ENCODE measurements at places on chromosomes 2 and 18. TPM values are rescaled to one million over a fixed set of nuclear protein-coding genes. Genes with fewer than 3 reads are reported as not detected.

GRCh38 chr2:144935191-144935590 is 415.3 kb upstream of the ZEB2 start:
- no peak for DNase-seq

The TXNDC2 gene
- total RNA-seq, result 0.09 TPM

- no peak for DNase-seq
Measured at GRCh38 chr2:191255756-191256312, 10.6 kb downstream of the MYO1B start.

The ADCYAP1 gene
- total RNA-seq, result not detected

GRCh38 chr2:8605351-8606065 is 76.3 kb upstream of the ID2 start:
- no peak for DNase-seq

The NGEF gene
- 5.4 TPM for total RNA-seq

The MAL gene
- 0.22 TPM for total RNA-seq

The ARHGAP25 gene
- total RNA-seq, result 3.4 TPM

DNA sequence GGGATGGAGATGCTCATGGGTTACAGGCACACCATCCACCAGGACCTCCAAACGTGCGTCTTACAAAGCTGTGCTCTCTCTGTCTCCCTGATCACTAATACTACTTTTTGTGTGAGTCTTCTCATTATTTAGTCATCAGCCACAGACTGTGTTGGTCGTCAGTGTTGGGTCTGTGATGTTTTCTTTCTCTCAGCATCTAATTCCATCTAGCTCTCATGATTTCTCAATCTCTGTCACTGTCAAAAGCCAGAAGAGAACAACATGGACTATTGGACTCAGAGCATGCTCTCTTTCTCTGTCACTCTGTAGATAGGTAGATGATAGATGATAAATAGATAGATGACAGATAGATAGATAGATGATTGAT is 6.0 kb upstream of the ARL4C start:
- no peak for DNase-seq

GRCh38 chr2:68417926-68418325 is 49.2 kb downstream of the FBXO48 start:
- DNase-seq, result no peak

DNA sequence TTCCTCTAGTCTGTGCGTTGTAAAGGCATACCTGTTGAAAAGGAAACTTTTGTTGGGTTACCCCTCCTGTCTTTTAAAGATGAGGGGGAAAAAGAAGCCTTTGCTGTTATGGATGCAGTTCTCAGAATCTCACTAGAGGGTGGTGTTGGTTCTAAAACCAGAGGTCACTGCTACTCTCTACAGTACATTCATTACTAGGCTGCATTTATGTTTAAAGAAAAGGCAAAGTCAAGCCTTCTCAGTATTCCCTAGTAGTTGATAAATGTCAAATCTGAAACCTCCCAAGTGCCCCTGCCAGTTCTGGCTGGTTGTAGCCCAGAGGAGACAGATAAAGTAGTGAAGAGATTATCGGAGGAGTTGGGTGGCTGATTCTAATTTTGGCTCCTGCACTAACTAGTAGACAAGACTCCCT is 1.4 kb upstream of the PLCL1 start:
- no peak for DNase-seq

GRCh38 chr18:42564761-42565160 is 550.7 kb downstream of the RIT2 start:
- DNase-seq, result no peak

DNA sequence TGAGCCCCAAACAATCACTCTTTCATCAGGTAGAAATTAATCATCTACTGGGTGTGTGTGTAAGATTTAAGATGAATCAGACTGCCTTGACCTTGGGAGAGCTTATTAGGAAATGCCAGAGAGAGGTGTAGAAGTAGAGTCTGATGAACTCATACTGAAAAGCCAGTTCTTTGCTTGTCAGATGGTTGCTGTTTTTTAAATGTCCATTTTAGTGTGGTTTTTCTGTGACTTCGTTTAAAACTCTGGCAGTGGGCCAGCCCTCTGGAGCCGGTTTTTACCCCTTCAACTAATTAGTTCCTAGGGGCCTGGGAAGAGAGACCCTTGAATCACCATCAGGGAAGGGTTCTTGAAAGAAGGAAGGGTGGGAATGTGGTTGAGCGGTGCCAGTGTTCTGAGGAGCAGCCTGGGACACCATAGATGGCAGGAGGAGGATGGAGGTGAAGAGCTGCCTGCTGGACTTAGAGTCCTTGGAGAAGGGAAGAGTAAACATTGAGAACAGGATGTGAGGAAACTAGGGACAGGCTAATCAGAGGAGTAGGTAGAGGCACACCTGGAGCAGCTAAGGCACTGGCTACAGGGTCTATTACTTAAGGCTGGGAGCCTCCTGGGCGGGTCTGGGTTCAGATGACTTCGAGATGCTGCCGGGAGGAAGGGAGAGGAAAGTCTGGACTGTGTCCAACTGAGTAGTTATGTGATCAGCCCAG is 66.1 kb downstream of the LRRFIP1 start:
- DNase-seq, result no peak

The STPG4 gene
- total RNA-seq, result not detected

- no peak for DNase-seq
Measured at GRCh38 chr2:37061776-37062175, 22.4 kb downstream of the HEATR5B start.

The RNASEH1 gene
- total RNA-seq, result 38.7 TPM

DNA sequence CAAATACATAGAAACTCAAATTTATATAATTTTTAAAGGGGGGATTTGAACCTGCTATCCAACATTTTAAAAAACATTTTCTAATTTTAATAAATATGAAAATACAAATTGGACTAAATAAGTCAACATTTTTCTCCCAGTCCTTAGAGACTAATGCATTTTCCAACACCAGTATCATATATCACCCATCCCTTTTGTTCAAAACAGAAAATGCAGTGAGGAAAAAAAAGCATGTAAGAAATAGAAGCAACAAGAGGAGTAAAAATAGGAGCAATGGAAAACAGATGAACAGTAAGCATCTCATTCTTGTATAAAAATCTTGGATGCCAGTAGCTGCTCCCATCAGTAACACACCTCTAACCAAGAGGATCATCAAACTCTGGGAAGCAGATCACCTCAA is 25.5 kb downstream of the KLF7 start:
- DNase-seq, result no peak

- DNase-seq, result no peak
Measured at GRCh38 chr2:7780321-7780720, 863.1 kb downstream of the RNF144A start.

The HOXD11 gene
- not detected for total RNA-seq

- DNase-seq, result no peak
Measured at GRCh38 chr2:101710471-101711318, 13.2 kb downstream of the MAP4K4 start.

DNA sequence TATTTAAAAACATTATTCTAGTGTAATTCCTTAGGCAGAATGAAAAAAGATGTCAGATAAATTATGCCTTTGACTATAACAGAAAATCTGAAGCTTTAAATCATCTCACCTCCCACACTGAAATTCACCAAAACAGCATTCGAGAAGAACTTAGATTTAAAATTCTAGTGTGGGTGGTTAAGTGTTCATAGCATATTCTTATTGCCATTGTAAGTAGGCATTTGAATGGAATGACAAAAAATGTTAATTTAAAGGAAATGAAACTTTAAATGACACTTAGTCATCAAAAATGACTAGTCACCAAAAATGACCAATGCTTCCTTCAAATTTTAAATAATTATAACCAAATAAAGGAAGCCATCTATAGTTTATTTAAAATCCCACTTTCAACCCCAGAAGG is 7.0 kb upstream of the ZNF407 start:
- DNase-seq, result no peak

DNA sequence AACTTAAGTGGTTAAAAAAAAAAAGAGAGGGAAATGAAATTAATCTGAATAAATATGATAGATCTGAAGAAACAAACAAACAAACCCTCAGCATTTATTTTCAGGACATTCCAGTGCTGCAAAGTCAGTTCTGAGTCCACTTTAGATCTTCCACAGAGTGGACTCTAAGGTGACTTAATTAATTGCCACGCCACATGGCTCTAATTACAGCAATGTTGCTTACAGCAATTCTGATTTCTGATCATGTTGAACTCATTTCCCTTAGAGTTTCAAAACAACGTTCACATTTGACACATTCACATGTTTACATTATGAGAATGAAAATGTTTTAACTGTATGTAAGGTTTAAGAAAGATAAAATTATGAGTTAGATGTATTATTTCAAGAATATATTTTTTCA is 38.6 kb upstream of the RASGRP3 start:
- no peak for DNase-seq

- no peak for DNase-seq
Measured at GRCh38 chr2:238651306-238652052, 196.4 kb upstream of the TWIST2 start.

DNA sequence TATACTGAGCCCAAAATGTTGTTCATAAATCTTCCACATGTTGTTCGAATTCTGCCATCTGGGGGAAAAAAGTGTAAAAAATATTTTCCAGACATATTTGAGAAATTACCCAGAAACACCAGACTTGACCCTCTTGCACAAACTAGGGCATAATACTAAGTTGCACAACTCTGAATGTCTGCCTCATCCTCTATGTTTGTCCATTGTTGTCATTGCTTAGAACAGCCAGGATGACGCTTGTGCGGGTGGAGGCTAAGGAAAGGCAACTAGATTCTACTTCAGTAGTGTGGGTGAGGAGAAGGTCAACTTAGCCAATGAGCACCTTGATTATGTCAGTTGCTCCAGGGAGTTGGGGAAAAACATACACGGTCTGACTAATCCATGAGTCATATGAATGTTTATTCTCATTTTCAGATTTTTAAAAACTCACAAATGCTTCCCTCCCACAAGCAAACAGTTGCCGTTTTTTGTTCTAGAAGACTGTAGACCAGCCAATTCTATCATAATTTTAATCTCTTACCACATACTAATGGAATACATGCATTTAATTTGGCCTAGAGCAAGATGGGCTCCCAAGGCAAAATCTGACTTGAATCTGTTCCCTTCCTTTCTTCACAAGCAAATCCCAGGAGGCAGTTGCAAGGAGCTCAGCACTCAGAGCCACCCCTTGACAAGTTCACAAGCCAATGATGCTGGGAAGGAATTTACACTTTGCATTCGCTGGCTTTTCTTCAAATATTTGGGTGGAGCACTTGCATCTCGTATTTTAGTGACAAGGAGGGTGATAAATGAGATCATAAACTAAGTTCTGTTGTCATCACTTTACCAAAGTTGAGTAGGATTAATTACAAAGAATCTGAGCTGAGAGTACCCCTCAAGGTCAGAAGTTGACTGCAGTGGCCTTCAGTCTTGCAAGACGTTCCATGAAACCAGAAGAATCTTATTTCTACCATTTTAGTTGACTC is 163.2 kb upstream of the TWIST2 start:
- no peak for DNase-seq

GRCh38 chr2:139652385-139652784 is 872.2 kb upstream of the NXPH2 start:
- no peak for DNase-seq

The CABLES1 gene
- total RNA-seq, result 15.4 TPM

The LYG2 gene
- total RNA-seq, result not detected

DNA sequence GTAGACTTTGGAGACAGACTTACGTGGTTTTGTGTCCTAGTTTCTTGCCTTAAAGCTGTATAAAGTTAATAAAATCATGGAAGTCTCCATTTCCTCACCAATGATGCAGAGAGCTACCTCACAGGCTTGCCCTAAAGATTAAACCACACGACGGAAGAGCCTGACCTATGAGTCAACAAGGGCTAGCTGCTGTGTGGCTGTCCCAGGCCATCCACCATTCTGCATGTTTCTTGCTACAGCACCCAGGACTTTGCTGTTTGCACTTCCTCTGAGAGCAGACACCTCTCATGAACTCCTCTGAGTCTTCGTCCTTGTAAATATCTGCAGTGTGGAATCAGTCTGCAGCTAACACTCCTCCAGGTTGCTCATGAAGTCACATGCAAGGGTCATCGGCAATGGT is 160.0 kb upstream of the TRIB2 start:
- DNase-seq, result no peak

DNA sequence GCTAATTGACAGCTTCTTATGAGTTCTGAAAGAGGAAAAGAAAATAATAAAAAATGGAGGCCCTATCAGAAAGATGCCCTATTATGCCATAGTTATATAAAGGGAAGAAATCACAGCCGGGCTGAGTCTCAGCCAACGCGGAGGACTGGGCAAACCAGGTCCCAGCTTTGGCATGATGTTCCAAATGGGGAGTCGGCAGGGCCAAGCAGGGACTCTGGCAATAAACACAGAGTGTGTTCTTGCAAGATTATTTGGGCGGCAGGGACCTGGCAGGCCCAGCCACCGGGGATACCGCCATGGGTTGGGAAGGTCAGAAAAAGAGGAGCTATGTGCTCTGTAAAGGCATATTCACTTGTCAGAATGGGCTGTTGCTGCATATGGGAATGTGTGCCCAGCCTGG is 694.9 kb downstream of the BCL11A start:
- no peak for DNase-seq

The COL5A2 gene
- 16.0 TPM for total RNA-seq

The SERPINB4 gene
- 0.53 TPM for total RNA-seq

GRCh38 chr2:168658706-168659105 is 143.7 kb upstream of the NOSTRIN start:
- no peak for DNase-seq

The MAP2 gene
- total RNA-seq, result 3.7 TPM

GRCh38 chr18:78573773-78574172 is 405.8 kb upstream of the SALL3 start:
- DNase-seq, result no peak

The CHRNA1 gene
- total RNA-seq, result not detected

DNA sequence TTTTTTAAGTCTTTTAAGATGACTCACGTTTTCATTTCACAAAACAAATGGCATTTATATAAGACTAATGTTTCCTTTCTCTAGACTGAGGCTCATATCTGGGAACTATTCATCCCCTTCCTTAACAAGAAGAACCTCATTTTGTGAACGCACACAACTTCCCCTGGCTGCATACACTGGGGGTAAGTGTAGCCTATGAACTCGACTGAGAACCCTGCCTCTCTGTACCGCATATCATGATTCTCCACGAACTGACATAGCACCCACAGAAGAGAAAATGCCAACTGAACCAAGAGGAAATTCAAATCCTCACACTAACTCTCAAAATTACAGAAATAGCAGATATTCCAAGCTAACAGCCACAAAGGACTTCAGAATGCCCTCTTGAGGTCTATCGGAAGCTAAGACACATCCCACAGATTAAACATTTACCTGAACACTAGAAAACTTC is 236.7 kb downstream of the TCF4 start:
- no peak for DNase-seq

Data from WTC11 (cell line).